Left hindlimb (tissue), 1 donor: ENCODE measurements at places on chromosomes 6 and 20.

- DNase-seq, result no peak
Observed at GRCh38 chr6:55208478-55209458, 34.5 kb downstream of the HCRTR2 start.

GRCh38 chr6:130696806-130697205 is 130.4 kb upstream of the SMLR1 start:
- no peak for DNase-seq

DNA sequence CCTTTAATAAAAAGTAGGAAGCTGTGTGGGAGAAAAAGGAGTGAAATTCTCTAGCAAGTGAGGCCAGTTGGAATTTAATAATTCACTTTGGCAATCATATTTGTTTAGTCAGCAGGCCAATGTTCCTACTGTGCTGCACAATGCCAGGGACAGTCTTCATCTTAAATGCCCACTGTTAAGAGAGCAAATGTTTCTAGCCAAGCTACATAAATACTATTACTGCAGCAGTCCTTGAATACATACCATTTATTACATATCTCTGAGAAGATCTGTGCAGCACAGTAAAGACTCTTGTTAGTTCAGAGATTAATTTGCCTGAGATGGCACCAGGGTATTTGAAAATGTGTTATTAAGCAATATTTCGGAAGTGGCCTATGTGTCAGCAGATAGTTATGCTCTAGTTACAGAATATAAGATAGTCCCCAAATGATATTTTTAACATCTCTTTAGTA is 105.4 kb downstream of the OGFRL1 start:
- no peak for DNase-seq

DNA sequence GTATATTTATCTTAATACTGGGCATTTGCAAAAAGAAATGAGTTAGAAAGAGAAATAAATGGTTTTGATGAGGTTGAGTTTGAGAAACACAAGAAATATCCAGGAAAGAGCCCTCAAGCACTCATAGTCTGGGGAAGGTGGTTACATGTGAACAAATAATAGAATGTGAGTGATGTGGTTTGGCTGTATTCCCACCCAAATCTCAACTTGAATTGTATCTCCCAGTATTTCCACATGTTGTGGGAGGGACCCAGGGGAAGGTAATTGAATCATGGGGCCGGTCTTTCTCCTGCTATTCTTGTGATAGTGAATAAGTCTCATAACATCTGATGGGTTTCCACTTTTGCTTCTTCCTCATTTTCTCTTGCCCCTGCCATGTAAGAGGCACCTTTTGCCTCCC is 334.1 kb downstream of the COL12A1 start:
- DNase-seq, result no peak

GRCh38 chr6:148508401-148509041 is 165.9 kb downstream of the SASH1 start:
- peak; percentile 75 for DNase-seq

DNA sequence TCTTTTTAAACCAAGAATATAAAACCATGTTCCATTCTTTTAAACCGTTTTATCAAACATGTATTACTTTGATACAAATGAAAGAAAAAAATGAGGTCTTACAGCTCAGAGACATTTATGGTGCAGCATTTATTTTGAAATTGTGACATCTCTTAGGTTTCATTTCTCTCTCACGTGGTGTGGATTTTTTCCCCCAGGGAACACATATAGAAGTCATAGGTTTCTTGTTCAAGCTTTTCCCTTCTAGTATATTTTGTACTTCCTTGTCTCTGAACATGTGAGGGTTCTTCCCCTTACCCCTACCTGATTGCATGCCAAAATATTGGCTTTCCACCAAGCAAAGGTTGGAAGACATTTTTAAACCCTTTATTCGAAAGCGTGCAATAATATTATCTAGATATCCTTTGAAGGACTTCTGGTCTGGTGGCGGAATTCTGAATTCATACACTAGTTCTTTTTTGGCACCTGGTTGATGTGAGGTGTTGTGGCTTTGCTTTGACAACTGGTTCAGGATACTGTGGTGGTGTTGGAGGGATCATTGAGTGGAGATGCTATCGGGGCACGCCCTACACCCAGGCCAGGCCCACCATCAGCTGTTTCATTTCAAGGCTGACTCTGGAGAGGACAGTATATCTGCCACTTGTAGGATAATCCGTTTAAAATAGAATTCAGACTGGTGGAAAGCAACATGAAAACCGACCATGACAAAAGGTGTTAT is 5.6 kb upstream of the FAM50B start:
- no peak for DNase-seq

- DNase-seq, result no peak
Observed at GRCh38 chr20:35502352-35502751, 27.1 kb downstream of the C20orf173 start.

DNA sequence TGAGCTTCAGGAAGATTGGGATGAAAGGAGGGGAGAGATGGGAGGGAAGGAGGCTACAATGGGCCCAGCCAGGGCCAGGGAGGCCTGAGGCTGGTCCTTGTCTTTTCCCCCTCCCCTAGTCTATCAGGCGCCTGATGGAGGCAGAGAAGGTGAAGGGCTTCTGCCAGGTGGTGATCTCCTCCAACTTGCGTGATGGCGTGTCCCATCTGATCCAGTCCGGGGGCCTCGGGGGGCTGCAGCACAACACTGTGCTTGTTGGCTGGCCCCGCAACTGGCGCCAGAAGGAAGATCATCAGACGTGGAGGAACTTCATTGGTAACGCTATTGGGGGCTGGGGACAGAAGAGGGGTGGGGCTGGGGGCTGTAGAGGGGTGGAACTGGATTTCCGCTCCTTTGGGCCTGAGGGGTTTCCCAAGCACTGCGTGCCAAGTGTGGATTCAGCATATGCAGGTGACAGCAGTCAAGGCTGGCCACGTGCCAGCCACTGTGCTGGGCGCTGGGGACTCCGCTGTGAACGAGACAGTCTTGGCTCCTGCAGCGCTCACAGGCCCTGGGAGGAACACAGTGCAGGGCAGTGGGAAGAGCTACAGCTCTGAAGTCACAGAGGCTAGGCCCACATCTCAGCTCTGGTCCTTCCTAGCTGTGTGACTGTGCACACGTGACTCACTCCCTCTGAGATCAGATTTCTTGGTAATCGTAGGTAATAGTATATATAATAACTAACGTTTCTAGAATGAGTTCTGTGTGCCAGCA is 22.7 kb downstream of the SLC12A5 start:
- DNase-seq, result no peak

GRCh38 chr20:16810216-16810615 is 62.1 kb downstream of the OTOR start:
- no peak for DNase-seq

DNA sequence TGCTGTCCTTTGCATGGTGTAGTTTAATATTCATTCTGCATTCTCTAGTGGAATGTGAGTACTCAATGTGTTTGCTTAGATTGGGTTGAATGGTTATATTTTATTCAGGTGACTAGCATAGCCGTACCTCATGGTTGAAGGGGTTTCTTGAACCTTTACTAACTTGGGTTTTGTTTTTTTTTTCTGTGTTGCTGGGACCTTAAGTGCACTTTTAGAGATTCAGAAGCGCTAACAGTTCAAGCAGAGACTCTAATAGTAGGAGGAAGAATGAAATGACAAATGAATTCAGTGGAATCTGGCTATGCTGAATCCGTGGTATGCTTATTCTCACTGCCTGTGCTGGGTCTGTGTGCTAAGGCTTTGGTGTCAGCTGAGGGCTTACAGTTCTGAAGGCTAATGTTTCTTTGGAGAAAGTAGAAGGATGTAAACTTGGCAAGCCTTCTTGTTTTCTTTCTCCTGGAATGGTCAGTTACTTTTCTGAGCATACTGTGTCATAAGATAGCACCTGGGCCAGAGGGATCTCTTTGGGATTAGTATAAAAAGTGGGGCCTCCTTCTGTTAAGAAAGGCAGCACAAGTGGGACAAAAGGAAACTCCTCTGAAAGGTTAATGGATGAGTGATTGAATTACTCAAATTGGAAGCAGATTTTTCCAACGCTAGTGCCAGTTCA is 28.7 kb downstream of the RNF144B start:
- peak; percentile 32 for DNase-seq

DNA sequence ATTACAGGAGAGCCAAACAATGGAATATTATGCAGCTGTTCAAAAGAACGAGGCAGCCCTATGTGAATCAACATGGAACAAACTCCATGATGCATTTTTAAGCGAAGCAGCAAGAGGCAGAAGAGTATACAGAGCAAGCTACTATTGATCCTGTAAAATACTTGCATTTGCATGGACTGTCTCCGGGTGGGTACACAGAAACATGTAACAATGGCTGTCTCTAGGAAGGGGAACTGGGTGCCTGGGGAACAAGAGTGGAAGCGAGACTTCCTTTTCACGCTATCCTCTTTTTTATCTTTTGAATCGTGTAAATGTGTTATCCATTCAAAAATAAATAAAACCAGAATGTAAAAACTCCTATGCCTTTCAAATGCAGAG is 93.3 kb upstream of the SIRPA start:
- no peak for DNase-seq

DNA sequence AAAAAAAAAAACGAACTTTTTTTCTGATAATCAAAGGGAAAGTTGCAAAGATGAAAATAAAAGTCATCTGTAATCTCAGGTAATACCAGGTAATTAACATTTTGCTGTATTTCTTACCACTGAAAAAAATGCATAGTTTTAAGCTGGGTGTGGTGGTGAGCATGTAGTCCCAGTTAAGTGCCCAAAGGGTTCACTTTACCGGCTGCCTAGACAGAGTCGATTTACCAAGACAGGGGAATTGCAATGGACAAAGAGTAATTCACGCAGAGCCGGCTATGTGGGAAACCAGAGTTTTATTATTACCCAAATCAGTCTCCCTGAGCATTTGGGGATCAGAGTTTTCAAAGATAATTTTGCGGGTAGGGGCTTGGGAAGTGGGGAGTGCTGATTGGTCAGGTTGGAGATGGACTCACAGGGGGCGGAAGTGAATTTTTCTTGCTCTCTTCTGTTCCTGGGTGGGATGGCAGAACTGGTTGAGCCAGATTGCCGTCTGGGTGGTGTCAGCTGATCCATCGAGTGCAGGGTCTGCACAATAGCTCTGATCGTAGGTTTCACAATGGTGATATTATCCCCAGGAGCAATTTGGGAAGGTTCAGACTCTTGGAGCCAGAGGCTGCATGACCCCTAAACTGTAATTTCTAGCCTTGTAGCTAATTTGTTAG is 51.9 kb downstream of the RPF2 start:
- no peak for DNase-seq

DNA sequence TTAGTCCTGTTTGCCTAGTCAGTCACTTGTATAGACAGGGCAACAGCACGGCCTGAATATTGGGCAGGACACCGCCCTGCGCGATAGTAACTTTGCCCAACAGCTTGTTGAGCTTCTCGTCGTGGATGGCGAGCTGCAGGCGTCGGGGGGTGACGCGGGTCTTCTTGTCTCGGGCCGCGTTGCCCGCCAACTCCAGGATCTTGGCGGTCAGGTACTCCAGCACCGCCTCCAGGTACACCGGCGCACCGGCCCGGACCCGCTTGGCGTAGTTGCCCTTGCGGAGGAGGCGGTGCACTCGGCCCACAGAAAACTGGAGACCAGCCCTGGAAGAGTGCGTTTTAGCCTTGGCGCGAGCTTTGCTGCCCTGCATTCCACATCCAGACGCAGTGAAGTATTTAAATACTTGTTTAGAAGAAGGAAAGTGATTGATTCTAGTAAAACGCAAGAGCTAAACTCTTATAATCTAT is 92.8 kb upstream of the BTN3A2 start:
- peak; percentile 56 for DNase-seq

DNA sequence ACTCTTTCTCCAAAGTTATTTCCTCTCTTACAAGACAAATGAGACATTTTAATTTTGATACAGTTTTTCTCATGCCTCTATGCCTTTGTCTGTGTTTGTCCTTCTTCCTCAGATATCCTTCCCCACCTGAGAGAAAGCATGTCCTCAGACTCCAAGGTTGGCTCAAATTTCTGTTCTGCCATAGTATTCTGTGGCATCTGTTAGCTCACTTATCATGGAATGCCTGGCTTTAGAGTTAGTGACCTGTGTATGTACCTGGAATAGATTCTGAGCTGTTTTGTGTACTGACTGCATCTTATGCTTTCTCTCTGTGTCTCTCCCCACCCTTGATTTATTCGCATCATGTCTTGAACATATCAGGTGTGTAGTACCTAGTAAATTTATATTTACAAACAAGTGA is 90.0 kb downstream of the CENPW start:
- no peak for DNase-seq

DNA sequence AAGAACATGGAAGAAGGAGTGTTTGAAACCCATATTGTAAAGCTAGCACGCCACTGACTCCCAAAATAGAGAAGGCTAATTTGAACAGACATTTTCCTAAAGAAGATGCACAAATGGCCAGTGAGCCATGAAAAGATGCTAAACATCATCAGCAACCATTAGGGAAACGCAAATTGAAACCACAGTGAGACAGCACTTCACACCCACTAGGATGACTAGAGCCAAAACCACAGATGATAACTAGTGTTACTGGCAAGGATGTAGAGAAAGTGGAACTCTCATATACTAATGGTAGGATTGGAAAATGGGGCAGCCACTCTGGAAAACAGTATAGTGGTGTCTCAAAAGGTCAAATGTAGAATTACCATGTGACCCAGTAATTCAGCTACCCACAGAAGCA is 58.2 kb downstream of the BMP7 start:
- no peak for DNase-seq

DNA sequence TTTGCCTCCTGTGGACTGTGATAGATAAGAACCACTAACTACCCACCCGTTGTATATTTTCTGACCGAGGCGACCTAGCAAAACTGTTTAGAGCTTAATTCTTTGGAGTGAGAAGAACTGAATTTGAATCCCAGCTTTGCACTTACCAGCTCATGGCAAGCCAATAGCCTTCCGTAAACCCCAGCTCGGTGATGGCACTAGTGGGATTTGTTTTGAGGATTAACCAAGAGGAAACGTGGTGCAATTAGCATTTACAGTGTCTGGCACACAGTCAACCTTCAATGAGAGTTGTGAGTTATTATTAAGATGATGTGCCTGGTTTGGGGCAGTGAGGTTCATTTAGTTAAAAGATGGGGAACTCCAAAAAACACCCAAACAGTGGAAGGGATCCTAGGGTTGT is 12.3 kb upstream of the DSP start:
- DNase-seq, result no peak

GRCh38 chr20:62353289-62354030 is 13.7 kb downstream of the LAMA5 start:
- peak; percentile 26 for DNase-seq

DNA sequence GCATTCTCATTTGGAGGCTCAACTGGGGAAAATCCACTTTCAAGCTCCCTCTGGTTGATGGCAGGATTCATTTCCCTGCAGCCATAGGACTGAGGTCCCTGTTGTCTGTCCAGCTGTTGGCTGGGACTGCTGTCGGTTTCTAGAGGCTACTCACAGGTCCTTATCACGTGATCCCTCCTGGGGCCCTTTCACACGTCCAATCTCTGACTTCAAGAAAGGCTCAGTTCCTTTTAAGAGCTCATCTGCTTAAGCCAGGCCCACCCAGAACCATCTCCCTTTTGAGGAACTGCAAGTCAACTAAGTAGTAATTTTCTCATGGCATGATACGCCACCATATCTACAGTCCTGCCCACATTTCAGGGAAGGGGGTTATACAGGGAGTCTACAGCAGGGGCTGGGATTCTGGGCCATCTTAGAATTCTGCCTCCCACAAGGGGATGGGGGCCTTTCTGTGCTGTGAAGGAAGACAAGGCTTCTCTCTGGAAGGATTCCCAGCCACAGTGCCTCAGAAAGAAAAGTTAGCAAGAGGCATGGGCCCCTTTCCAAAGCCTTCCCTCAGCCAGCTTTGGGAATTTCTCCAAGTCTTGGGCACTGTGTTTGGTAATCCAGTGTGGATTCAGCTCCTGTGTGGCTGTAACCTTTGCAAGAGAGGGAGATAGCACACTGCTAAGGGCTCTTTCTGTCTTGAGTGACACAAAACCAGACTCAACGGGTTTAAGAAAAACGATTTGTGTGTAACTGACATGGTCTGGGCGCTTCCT is 66.4 kb downstream of the CTCFL start:
- no peak for DNase-seq
